ENCODE measurements at places on chromosomes 3 and 15.

DNA sequence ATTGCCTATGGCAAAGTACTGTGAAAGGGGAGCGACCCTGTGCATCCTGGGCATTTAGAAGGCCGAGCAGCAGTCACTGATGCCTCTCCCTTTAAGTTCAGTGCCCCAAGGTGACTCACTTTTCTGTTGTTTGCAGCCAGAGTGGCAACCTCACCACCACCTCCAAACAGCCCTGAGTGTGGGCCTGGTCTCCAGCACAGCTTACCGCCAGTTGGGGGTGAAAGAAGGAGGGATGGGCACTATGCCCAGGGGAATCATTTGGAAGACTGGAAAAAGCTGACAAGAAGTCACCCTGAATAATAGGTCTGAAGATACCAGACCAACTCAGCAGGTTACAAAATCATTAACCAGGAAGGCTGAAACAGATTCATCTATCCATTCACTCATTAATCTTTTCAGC is 571.8 kb downstream of the EPHB1 start:
- DNase-seq: no peak

DNA sequence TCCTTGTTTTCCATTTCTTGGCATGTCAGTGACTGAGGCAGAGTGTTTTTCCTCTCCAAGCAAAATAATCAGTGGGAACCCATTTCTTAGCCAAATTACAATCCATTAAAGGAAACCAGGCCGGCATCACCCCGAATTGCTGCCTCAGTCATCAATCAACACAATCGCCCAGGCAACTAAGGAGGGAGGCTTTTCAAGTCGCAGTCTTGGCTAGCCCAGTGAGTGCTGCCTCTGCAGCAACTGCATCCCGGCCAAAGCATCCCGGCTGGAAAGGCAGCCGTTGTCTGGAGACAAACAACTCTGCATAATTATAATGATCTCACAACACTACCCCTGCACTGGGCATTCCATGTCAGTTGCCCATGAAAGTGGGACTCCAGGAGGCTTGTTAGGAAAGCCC is 213.5 kb upstream of the PRICKLE2 start:
- no peak for DNase-seq

GRCh38 chr3:126355777-126356372 is 1.3 kb downstream of the KLF15 start:
- DNase-seq: no peak

DNA sequence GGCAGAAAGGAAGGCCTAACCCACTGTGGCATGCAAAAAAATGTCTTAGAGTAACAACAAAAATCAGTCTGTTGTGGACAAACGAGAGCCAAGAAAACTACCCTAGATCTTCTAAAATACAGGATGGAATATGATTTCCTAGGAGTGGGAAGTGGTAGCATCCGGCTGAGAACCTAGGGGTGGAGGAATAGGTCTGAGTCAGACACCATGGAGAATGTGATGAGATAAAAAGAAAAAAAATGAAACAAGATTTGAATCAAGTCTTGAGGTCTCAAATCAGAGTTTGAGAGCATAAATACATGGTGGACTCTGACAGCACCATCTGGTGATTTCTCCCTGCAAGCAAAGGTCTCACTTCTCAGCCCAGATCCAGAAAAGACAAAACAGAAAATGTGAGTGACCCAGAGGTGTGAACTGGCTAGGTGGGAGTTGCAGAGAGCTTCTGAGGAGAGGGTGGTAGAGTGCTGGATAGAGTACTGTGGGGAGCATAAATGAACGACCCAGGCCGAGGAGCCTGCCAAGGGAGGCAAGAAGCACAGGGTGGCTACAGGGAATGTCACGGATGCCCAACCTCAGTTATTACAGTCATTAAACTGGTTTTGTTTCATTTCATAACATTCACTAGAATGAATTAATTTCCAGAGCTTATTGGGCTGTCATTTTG is 27.6 kb upstream of the VEPH1 start:
- DNase-seq: no peak

- no peak for DNase-seq
Observed at GRCh38 chr3:8307545-8308110, 194.0 kb upstream of the LMCD1 start.

DNA sequence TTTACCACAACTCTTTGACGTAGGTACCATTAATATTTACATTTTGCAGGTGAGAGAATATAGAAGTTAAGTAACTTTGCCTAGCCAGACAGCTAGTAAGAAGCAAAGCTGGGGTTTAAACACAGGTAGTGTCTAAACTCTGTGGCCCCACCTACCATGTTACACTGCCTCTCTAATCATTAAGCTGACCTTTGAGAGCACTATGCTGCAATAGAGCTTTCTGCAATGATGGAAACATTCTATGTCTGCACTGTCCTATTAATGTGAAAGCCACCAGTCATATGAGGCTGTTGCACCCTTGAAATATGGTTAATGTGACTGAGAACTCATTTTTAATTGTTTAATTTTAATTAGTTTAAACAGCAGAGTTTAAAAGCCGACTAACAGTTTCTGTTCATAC is 6.3 kb upstream of the RARB start:
- DNase-seq: no peak

DNA sequence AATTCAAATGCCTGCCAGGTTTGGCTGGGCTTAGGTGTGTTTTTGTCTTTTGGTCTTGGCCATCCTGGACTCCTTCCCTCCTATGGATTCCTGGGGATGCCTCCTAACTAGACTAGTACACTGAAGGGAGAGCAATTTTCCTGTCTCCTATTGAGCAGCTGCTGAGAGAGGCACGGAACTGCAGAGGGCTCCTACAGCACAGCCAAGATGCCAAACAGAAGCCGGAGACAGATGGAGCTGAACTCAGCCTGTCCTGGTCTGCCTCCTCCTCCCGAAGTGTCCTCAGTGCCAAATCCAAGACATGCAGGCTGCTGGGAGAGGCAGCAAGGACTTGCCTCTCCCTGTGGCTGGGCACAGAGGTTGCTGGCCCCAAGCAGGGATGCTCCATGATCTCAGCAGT is 256.6 kb upstream of the PROK2 start:
- DNase-seq: no peak

DNA sequence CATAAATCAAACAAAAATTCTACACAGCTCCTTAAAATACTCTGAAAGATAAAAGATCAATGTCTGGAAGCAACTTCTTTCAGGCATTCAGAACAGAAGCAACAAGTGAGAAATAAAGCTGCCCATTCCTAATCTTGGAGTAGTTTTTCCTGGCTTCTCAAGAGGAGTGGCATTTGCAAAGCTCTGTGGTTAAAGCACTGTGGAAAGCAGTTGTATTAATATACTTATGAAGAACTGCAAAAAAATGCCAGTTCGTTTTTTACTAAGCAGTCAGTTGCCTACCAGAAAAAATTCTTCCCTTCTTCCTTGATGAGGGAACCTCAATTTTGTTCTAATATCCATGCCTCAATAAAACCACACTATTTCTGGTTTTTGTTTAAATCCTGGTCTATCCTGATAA is 197.8 kb downstream of the TNIK start:
- DNase-seq: no peak

All from activated CD8-positive, alpha-beta memory T cell treated with anti-CD3 and anti-CD28 coated beads for 1 hour (primary cell).